T-helper 2 cell (primary cell): ENCODE measurements at places on chromosomes 2 and 18.

GRCh38 chr2:53498210-53498609 lies 269.4 kb upstream of the CHAC2 start:
- no peak for DNase-seq

GRCh38 chr2:126269911-126270310 lies 386.0 kb upstream of the GYPC start:
- no peak for DNase-seq

- no peak for DNase-seq
Observed at GRCh38 chr2:190023860-190024259, 38.7 kb downstream of the MSTN start.

DNA sequence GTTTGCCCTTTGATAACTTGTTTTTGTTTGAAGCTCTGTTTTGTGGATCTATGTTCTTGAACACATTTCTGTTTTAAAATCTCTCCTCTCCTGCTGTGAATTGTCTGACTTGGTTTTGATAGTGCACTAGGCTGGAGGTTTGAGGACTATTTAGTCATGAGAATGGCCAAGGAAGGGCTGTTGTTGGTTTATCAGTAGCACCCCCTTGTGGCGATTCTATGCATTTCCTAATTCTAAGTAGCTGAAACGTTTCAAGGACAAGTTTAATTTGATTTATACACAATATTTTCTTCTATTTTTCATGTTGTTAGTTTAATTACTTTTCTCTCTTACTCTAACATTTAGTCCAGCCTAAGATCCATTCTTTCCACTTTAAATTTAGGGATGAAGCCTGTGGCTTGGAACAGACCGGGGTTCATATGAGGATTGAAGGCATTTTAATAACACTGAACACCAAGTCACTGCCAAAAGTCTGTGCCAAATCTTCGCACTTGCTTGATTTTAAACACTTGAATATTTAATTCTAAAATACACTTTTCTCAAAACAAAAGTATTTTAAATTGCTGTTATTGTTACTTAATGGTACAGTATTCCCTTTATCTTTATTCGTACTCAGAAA lies 166.0 kb downstream of the SOCS6 start:
- DNase-seq, result no peak

DNA sequence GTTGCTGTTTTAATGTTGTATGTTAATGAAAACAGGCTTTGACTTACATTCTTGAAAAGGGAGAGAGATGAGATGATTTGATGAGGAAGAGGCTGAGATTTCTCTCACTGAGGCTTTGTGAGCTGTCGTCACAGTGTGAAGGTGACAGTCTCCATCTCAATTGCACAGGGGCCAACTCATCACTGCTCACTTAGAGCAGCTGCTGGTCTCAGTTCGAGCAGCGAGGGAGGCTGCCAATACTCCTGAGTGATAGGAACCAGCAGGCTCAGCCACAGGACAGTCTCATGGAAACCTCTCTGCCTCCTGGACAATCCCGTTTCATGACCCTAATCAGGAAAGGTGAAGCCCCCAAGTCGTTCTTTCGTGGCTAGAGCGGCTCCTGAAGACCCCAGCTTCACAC lies 170.7 kb upstream of the SOX11 start:
- DNase-seq, result no peak

DNA sequence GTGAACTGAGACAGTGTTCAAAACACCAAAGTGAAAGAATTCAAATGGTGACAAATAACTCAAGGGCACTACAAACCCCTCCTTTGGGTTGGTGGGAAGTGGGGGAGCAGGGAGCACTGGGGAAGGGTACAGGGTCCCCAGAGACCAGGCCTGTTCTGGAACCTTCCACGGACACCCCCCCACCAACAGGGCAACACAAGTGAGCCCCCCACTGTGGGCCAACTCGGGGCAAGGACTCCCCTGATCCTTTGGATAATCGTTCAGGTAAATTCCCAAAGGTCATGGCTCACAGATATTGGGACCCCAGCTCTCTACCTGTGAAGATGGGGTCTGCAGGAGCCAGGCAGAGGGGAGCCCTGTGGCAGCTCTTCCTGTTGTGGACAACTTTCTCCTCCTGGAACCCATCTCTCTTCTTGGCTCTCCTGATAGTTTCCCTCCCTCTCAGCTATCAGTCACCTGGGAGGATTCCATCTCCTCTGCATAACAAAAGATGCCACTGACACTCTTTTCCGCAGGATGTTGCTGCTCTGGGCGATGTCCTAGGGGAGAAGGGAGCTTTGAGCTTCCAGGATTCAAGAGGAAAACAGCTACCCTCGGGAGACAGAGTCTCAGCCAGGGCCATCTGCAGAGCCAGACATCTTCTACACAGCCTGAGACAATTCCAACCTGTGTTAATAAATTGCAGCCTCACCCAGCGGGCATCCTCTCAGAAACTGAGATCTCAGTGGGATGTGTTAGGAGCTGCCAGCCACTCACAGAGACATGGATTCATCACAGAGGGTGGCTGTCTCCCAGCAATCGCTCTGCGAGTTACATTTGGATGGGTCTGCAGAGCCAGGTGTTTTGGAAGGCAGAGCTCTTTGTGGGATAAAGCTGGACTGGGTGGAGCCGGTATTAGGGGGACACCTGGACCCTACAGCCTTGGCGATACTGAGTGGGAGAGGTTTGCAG lies 35.4 kb downstream of the MBP start:
- DNase-seq, result no peak

GRCh38 chr2:29519338-29519925 lies 402.0 kb downstream of the ALK start:
- no peak for DNase-seq

DNA sequence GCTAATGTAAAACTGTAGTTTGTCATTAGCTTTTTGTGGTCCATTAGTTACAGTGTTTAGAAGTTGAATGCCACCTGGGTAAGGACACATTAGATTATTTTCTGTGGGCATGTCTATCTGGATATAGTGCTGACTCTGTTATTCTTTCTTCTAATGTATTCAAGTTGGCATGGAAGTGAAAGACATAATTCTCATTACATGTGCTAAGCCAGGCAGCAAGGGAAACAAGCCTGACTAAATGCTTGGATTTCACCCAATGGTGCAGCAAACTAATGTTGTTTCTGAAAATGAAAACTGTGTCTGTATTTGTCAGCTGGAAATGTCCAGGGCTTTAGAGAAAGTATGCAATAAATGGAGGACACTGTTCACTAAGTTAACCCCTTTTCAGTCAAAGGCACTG lies 100.7 kb downstream of the NUP35 start:
- DNase-seq, result no peak

- no peak for DNase-seq
Observed at GRCh38 chr18:59768409-59768808, 71.2 kb upstream of the CCBE1 start.

GRCh38 chr18:58397385-58398132 lies 231.3 kb downstream of the ALPK2 start:
- DNase-seq, result no peak

DNA sequence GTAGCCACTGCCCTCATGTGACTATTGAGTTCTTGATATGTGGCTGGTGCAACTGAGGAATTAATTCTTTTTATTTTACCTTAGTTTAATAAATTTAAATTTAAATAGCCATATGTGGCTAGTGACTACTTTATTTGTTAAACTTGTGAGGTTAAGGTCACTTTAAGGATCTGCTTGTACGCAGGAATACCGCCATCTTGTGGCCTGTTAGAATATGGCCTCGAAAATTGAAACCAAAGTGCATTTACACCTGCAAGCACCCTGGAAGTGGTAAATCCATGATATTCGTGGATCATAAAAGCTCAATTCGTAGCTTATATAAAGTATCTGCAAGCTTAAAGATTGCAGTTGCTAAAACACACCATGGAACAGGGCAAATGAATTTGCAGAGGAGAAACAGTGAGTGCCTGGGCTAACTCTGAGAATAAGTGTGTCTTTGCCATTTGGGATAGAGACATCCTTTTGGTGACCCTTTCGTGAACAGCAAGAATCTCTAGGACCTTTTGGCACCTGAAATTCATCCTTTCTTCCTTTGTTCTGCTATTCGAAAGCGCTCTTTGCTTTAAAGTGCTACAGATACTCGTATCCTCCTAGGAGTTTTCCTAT lies 59.9 kb upstream of the REG3A start:
- no peak for DNase-seq

DNA sequence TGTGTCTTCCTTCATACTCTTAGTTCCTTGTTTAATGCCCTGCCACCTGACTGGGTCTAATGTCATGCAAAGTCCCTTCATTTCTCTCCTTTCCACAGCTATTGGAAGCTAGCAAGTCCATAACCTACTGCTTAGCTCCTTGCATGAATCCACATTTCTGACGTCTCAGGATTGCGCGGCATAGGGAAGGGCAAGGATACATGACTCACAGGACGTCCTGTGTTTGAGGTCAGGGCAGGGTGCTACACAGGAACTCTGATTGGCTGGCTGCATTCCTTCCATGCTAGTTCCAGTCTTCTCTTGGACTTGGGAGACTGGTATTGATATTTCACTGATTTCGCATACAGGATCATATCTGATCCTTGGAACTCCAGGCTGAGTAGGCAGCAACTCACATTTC lies 137.9 kb downstream of the CDH2 start:
- DNase-seq, result no peak

DNA sequence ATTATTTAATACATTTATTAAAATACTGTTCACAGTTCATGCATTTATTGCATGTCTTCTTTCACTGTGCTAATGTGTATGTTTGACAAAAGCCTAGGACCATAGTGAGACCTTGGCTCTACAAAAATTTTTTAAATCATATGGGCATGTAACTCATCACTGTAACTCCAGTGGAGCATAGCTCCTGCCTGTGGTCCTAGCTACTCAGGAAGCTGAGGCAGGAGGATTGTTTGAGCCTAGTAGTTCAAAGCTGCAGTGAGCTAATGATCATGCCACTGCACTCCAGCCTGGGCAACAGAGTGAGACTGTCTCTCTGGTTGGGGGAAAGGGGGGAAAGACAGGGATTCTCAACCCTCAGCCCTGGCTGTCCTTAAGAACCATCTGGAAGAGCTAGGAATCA lies 137.8 kb downstream of the PRKCE start:
- no peak for DNase-seq

GRCh38 chr2:4862031-4862430 lies 830.2 kb upstream of the SOX11 start:
- no peak for DNase-seq
